Glutamatergic neuron (in vitro differentiated cells): ENCODE measurements at places on chromosomes 4 and X.

DNA sequence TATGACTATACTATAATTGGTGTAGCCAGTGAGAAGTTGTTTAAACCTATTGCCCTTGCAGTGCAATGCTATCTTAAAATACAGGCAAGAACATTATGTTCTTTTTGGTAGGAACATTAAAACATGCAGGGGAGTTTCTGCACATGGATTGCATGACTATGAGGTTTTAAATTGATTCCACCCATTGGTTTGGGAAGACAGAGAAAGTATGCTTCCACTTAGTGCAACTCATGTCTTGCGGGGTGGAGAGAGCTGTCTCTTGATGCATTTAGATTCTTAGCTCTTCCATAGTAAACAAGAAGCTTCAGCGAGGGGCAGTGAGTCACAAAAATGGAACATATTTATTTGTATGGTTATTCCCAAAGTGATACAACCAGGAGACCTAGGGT is 39.5 kb upstream of the RASL11B start:
- no peak for DNase-seq

GRCh38 chr4:65865489-65865888 is 195.2 kb upstream of the EPHA5 start:
- DNase-seq = no peak

DNA sequence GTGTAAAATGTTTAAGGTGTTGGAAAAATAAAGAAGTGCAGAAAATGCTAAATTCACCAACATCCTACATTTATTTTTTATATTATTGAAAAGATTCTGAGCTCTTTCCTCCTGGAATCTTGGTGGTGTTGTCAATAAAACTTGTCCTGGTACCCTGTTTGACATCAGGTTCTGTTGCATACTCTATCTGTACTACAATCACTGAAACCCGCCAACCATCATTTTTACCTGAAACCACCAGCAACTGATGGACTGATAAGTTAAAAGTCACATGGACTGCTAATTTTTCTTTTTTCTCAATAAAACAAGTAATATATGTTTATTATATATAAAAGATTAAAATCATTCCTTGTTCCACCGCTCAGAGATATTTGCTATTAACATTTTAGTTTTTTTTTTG is 23.4 kb downstream of the STAP1 start:
- DNase-seq = no peak

GRCh38 chr4:15551740-15552446 is 82.2 kb downstream of the CC2D2A start:
- no peak for DNase-seq

GRCh38 chr4:40812856-40813255 is 63.1 kb downstream of the NSUN7 start:
- no peak for DNase-seq

DNA sequence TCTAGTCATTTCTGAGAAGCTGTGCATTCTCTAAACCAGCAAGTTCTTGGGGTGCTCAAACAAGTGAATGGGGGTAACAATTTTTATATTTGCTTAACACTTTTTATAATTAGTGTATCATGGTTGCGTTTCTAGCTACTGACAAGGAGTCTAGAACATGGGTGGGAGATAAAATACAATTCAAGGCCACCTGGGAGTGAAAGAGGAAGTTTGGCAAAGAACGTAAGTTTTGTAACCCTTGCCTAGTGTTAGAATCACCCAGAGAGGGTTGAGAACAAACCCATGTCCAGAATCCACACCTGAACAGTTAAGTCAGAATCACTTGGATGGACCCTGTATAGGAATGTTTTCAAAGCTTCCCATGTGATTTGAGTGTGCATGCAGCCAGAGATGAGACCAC is 92.7 kb downstream of the AFF2 start:
- no peak for DNase-seq

- no peak for DNase-seq
Measured at GRCh38 chr4:183887351-183887750, 17.8 kb upstream of the STOX2 start.
